ENCODE measurements at places on chromosomes 11 and 22.

DNA sequence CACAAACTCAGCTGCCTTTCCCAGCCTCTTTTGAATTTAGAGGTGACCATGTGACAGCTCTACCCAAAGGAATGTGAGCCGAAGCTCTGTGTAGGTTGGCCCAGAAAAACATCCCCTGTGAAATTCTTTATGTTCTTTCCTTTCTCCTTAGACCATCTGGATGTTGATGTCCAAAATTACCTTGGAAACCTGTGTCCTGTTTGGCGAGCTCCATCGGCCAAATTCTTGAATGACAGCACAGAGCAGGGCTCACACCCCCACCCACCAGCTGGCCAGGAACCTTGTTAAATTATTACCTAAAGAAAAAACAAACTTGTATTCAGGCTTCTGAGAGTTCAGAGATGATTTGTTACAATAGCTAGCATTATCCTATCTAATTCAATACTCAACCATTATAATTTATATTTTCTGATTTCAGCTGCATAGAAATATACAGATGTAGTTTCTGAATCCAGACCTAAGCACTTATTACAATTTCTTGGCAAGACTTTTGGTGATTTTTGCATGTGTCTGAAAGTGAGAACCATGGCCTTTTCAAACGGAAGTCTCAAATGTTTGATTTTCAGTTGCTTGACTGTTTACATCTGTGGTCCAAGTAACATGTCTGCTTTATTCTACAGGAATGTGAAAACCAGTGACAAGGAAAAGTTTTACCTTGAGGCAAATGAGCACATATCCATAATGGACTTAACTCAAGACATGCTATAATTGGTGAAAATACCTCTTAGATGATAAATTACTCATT lies 554.2 kb downstream of the NTM start:
- DNase-seq: no peak

- no peak for DNase-seq
Observed at GRCh38 chr11:129317571-129317970, 58.1 kb upstream of the BARX2 start.

DNA sequence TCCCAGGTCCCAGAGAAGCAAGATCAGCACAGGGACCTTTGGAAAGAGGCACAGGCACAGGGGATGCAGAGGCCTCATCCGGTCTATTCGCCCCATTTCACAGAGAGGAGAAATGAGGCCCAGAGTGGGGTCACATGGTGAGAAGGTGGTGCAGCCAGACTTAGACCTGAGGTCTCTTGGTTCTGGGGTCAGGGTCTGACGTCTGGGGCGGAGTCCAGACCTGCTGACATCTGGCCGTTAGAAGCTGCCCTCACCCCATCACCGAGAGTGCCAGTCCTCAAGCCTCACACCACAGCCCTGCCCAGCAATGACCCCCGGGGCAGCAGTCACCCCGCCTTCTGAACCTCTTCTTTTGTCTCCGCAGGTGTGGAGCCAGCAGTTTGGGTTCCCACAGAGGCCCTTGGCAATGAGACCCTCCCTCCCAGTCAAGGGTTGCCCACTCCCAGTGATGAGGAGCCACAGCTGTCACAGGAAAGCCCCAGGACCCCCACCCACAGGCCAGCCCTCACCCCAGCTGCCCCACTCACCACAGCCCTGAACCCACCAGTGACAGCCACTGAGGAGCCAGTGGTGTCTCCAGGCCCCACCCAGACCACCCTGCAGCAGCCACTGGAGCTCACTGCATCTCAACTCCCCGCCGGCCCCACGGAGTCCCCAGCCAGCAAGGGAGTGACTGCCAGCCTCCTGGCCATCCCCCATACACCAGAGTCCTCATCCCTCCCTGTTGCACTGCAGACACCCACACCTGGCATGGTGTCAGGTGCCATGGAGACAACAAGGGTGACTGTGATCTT lies 62.4 kb downstream of the OTOG start:
- DNase-seq: no peak

- no peak for DNase-seq
Observed at GRCh38 chr11:85685125-85685819, 723 bp downstream of the CCDC89 start.

DNA sequence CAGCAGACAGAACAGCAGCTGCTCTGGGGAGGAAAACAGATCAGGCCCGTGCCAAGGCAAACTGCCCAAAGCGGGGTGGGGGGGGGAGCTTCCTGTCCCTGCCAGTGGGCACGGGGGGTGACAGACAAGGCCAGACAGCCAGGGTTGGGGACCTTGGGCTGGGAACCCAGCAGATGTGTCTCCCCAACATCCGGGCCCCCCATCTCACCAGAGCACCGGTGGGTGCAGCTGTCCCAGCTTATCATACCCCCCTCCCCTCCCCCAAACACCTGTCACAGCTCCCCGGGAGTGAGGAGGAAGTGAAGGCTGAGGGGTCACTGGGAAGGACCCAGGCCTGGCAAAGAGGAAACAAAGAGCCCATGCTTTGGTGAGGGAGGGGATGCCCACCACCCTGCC lies 1.3 kb downstream of the PPP1R14B start:
- peak; percentile 32 for DNase-seq

- DNase-seq: no peak
Observed at GRCh38 chr11:60899046-60899936, 7.1 kb downstream of the PRPF19 start.

- DNase-seq: no peak
Observed at GRCh38 chr11:118128721-118129470, 23.7 kb downstream of the SCN4B start.
